ENCODE measurements at places on chromosomes 16 and 17. TPM values are rescaled to one million over a fixed set of nuclear protein-coding genes. Genes with fewer than 3 reads are reported as not detected.
A peak's percentile ranks its signal among the peaks of the same experiment; 100 is the strongest.

DNA sequence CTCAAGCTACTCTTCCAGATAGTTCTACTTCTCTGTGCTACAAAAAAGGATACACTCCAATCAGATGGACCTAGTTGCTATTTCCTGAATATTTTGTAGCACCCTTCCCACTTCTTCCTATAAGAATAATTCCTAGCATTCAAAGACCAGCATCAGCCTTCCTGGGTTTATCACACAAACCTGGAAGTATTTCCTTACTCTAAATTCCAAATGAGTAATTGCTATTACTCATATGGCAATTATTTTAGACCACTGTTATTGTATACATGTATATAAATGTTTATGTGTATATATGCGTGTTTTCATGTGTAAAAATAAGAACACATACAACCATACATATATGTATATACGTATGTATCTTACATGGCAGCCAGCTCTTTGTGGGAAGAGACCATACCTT is 130.6 kb downstream of the MYO1D start:
- peak; percentile 45 for DNase-seq

DNA sequence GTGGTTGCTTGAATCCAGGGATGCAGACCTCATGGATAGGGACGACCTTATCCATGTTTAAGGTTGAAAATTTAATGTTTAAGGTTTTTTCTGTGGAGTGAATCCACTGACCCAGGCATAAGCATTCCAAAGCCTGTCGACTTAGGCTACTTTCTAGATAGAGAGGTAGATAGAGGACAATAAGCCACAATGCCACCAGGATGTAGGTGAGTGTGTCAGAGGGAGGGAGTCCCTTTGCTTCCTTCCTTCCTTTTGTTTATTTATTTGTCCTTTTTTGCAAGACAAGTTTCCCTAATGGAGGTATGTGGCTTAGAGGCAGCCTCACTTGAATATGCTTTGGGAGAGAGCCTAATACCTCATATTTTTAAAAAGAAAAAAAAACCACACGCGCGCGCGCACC is 834.2 kb upstream of the SOX9 start:
- DNase-seq, result no peak

- DNase-seq, result peak; percentile 25
Observed at GRCh38 chr17:33199571-33200510, 93.3 kb downstream of the ASIC2 start.

- DNase-seq, result no peak
Observed at GRCh38 chr16:81810361-81810760, 31.3 kb downstream of the PLCG2 start.

DNA sequence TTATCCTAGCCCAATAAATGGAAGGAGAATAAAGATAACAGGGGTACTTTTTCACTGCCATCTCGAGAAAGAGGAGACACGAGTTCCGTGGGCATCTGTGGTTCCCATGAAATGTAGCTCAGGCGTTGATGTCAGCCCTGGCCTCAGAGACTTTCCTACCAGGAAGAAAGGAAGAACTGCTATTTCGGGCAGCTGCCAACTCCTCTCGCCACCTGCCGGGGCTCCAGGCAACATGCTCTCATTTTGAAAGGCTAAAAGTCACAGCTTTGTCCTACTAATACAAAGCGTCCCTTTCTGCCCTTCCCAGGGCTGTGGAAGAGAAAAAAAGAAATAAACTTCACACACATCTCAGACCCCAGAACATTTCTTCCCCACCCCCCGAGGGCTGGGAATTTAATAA is 65.8 kb downstream of the DHRS7C start:
- DNase-seq, result peak; percentile 14

DNA sequence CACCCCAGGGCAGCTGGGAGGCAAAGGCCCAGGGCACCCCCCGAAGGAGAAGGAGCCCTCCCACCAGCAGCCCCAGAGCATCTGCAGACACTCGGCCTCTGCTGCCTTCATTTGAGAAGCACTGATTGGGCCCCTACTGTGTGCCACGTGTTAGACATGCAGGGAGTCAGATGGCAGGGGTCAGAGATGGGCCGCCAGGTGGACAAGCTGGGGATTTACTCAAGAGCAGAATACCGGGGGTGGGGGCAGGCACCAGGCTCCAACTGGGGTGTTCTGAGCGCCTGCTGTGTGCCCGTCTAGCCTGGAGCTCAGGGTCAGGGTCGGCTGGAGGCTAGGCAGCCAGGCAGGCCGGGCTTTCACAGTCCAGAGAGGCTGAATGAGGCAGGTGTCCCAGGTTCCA is 18.7 kb downstream of the TPSG1 start:
- no peak for DNase-seq

DNA sequence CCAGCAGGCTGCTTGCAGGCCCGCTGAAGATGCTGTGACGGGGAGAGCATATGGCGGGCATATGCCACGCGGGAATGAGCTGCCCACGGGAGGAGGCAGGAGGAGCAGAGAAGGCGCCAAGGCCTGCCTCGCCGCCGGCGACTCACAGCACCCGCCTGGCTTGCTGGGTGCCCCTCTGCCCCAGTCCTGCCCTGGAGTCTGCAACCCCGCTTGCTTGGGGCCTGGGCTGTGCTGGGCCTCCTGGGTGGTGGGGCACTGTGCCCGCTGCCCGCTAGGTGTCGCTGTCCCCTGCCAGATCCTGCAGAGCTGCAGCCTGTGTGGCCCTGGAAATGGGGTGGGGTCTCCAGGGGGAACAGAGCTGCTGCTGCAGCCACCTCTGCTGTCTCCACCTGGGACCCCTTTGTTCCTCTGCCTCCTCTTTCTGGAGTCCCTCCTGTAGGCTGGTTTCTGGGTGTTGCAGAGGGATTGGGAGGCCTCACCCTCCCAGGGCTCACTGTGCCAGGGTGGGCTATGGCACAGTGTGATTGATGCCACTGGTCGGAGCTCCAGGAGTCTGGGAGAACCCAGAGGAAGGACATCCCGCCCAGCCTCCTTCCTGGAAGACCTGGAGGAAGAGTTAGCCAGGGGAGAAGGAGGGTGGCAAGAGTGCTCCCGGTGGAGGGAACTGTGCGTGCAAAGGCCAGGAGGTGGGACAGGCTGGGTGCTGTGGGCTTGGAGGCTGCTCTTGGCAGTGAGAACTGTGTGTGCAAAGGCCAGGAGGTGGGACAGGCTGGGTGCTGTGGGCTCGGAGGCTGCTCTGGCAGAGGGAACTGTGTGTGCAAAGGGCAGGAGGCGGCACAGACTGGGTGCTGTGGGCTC is 141.0 kb upstream of the CIBAR2 start:
- peak; percentile 49 for DNase-seq

DNA sequence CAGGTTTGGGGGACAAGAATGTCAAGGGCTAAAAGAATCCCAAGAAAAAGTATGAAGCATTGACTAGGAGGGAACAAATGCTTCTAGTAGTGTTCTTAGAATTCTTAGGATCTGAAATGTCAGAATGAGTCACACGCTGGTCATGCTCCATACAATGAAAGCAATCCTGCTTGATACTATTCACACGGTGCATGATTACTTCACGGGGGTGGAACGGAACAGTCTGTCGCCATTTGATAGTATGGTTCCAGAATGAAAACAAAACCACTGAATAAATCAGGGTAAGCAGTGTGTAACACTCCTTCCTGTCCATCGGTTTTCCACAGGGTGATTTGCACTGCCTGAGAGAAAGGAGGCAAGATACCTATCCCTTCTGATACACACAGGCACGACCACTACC is 22.9 kb upstream of the YWHAE start:
- peak; percentile 98 for DNase-seq

Gene SULT1A2
- not detected for total RNA-seq

Gene TBX6
- 0.11 TPM for total RNA-seq

Gene CDIPT
- 161 TPM for total RNA-seq

- DNase-seq, result no peak
Observed at GRCh38 chr17:20991276-20992037, 51.4 kb downstream of the USP22 start.

DNA sequence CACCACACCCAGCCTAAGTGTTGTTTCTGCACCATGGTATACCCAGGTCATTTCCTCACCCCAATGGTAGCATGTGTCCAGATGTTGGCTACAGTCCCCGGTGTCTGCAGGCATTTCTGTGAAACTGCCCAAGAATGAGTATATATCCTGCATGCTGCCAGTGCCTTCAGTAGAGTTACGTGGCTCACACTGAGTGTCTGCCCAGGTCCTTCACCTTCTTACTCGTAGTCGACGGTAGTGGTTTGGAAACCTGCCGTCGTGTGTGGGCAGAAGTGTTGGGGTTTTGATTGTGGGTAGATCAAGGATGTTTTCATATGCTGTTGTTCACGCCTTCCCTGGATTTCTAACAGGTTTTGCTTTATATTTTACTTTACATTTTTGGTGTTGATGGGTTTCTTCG is 16.8 kb downstream of the TCF25 start:
- DNase-seq, result no peak

Gene TBC1D3G
- total RNA-seq, result not detected

Gene EVPLL
- not detected for total RNA-seq

Data from GM23248 (cell line).